Stimulated activated CD8-positive, alpha-beta memory T cell treated with anti-CD3 and anti-CD28 coated beads, Interleukin-12 subunit alpha, Interleukin-12 subunit beta, amount 100 ng/mL, for 1 hour (primary cell): ENCODE measurements at places on chromosomes 11 and 22.
A peak's percentile ranks its signal among the peaks of the same experiment; 100 is the strongest.

GRCh38 chr11:129814244-129815014, 1.2 kb upstream of the TMEM45B start:
- peak; percentile 48 for DNase-seq

GRCh38 chr11:1323774-1324173, 14.3 kb upstream of the TOLLIP start:
- DNase-seq: no peak

- no peak for DNase-seq
Measured at GRCh38 chr11:369336-370018, at the start of gene B4GALNT4. B4GALNT4 (plus strand) TSS chr11:369499; CDS start chr11:369804, 305 bp downstream.

DNA sequence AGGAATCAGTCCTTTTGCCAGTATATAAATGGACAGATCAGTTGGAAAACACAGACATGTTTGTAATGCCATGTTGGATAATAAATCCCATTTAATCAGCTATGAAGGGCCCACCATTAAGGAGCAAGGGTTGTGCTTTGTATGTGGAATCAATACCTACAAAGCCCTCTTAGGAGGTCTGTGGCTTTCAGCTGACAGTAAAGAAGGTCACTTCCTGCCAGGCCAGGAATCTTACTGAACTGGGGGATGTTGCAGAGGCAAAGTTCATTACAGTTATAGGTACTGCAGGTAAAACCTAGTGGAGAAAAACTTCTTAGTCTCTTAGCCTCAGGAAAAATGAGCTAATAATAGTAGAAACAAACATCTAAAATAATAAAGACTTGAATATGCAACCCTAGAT, 129.5 kb downstream of the FAM76B start:
- DNase-seq: no peak

- DNase-seq: no peak
Measured at GRCh38 chr11:37946155-37946766, 1348.2 kb upstream of the RAG2 start.

DNA sequence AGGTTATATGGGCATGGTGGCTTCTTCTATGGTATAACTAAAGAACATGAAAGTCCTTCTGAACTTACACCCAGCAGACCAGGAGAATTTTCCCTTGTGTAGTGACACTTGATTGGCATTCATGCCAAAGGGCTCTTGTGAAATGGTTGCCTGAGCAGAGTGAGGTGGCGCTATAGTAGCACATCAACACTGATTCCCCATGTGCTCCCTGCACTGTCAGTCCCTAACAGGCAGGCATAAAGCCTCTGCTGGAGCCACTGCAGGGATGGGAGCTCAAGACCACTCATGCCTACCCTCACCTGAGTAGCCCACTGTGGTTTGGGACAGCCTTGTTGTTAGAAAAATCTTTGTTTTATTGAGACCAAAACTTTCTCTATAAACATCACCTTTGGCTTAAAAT, 92.6 kb upstream of the LIN7C start:
- DNase-seq: no peak

- peak; percentile 37 for DNase-seq
Measured at GRCh38 chr11:88016392-88017170, 158.7 kb downstream of the RAB38 start.
